ENCODE measurements at places on chromosomes 3 and 15.
A peak's percentile ranks its signal among the peaks of the same experiment; 100 is the strongest.

DNA sequence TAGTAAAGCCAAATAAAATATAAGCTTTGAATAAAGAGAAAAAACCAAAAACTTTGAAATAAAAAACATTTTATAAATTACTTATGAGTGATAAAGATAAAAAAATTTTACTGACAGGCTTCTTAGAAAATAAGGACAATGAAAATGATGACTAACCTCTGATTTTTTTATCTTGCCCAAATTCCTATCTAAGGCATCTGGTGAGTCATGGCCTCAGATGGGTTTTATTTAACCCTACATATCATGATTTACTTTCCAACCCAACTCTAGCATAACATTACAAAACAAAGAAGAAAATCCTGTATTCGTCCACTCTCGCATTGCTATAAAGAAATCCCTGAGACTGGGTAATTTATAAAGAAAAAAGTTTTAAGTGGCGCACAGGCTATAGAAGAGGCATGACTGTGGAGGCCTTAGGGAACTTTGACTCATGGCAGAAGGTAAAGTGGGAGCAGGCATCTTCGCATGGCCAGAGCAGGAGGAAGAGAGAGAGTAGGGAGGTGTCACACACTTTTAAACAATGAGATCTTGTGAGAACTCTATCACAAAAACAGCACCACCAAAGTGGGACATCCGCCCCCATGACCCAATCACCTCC is 152.1 kb downstream of the NEK10 start:
- DNase-seq = no peak

DNA sequence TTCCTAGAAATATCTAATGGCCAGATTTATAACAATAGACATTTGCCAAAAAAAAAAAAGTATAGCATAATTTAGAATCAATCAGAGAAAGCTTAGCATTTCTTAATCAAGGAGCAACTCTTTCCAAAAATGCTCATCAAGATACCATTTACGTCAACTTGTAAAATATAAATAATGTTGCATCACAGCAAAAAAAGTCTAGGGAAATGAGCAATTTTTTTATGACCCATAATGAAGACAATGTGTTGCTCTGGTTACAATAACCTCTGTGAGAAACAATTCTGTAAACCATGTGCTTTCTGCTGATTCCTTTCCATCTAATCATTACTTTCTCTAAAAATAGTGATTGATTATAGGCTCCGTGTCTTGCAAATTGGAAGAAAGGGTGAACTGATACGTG is 36.3 kb downstream of the KBTBD8 start:
- no peak for DNase-seq

DNA sequence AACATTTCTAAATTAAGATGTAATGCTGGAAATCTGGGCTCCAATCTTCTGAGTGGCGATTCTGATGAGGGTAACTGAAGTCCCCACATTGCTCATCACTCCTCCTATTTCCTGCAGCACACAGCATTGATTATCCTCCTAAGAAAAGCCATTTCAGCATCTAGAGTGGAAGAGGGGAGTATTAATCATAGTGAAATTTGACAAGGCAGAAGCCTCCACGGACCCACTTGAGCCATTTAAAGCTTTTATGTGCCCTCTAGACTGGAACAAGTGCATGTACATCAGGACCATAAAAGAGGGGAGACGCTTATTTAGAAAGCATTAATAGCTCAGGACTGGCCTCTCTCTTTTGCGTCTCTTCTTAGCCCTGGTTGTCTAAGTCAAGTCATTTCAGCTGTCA is 25.8 kb downstream of the AQP9 start:
- DNase-seq = no peak

DNA sequence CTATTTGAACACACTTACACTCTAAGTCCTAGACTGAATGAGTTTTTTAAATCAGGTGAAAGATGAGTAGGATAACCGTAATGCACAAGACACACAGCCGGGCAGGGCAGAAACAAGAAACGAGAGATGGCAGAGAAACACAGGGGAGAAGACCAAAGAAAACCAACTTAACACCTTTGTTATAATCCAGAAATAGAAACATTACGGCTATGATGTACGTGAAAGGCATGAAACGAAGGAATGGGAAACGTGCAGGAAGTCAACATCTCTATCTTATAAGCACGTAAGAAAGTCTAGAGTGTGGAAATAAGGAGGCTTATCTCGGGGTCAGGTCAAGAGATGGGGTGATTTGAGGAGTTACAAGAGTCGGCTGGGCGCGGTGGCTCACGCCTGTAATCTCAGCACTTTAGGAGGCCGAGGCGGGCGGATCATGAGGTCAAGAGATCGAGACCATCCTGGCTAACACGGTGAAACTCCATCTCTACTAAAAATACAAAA is 1.9 kb upstream of the TNFSF10 start:
- DNase-seq = no peak

DNA sequence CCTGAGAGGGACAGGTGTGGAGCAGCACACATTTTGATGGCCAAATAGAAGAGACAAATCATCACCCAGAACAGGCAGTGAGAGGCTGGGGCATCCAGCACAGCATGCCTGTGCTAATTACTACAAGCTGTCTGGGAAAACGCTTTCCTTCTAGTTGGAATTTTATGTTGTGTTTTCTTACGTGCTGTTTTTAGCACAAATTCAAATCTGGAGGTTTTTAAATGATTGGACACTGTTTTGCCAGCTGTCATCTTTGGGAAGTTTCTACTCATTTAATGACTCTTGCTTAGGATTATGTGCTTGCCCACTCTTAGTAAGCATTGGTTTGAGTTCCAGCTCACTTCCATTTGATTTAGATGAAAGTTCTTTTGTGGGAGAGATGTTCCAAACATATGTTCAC is 43.5 kb downstream of the EAF1 start:
- no peak for DNase-seq

DNA sequence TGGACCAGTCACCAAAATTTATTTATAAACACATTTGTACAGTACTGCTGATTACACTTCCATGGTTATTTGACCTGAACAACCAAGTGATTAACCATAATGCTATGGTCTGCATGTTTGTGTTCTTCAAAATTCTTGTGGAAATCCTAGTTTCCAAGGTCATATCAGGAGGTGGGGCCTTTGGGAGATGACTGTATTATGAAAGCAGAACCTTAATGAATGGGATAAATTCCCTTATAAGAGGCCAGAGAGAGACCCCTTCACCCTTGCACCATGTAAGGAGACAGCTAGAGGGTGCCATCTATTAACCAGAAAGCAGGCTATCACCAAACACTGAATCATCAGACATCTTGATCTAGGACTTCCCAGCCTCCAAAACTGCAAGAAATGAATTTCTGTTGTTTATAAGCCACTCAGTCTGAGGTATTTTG is 1.9 kb downstream of the SCAPER start:
- peak; percentile 40 for DNase-seq

GRCh38 chr3:25354071-25354470 is 74.0 kb upstream of the RARB start:
- no peak for DNase-seq

- DNase-seq = no peak
Observed at GRCh38 chr3:126264952-126265351, 84.6 kb upstream of the ALDH1L1 start.

GRCh38 chr15:34892963-34893591 is 76.5 kb downstream of the AQR start:
- DNase-seq = no peak

GRCh38 chr3:77320514-77320913 is 280.6 kb downstream of the ROBO2 start:
- DNase-seq = no peak

- DNase-seq = no peak
Observed at GRCh38 chr3:60046210-60046609, 996.4 kb upstream of the CFAP20DC start.

GRCh38 chr15:39828374-39828931 is 45.8 kb upstream of the FSIP1 start:
- DNase-seq = no peak

DNA sequence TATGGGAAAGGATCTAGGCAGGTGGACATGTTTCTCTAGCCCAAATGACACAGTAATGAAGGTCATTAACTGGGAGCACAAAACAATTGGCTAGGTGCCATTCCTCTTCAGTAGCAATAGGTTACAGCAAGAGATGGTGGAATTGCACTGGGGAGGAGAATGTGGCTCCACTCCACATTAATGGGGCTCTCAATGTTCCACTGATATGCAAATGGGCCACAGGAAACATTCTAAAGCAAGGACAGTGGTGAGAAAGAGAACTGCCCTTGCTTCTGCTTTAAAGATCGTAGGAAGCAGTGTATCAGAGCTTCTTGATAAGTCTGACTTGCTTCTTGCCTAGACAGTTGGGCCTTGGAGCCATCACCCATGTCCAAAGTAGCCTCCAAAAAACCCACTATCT is 271.4 kb upstream of the PPP2R3A start:
- DNase-seq = no peak

DNA sequence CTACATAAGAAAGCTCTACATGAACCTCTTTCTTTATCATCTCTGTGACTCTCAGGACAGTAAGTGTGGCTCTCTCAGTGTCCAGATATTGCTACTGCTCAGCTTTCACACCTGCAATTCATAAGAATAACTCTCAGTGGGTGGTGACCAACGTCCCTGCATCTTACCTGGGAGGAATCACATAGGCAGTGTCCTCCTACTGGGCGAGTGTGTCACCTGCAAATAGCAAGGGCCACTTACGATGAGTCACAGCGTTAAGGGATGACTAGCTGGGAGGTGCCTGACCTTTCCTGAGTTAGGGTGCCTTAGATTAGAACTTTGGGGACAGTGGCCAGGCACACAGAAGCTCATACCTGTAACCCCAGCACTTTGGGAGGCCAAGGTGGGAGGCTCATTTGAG is 90.8 kb upstream of the C3orf80 start:
- DNase-seq = no peak

- no peak for DNase-seq
Observed at GRCh38 chr15:37061996-37062395, 38.4 kb downstream of the MEIS2 start.
